D721Med (cell line): ENCODE measurements at places on chromosomes 3 and 15.

DNA sequence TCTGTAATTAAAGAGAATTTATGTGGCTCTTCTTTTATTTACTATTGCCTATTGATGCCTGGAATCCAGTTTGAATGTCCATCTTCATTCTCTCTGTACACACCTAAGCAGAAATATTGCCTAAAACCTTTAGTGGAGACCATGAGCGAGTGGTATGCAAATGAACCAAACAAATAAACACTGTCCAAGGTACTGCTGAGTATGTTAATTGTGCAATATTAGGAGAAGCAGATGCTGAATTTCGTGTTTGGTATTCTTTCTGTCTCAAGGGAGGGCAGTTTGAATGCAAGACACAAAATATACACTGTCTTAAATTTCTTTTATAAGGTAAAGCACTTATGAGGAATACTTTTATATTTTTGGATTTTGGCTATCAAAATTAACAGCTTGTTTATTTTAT is 440.9 kb downstream of the RBMS3 start:
- DNase-seq, result no peak

DNA sequence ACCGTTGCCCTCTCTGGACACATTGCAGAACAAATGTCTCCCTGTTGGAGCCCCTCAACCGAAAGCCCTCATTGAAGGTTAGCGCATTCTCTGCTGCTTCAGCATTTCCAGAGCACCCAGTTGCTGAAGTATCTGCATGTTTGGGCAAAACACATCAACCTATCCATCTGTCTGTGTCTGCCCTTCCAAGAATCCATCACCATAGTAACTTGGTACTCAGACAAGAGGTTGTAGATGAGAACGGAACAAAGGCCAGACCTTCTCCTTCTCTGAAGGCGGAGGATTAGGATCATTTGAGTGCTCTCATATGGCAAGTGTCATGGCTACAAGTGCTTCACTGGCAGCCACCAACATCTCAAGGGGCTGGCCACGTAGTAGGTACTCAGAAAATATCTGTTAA is 23.1 kb upstream of the RHO start:
- no peak for DNase-seq

- no peak for DNase-seq
These were observed 6.7 kb downstream of the CHMP2B start for GRCh38 chr3:87233805-87234204.

GRCh38 chr3:123169930-123170329 is 31.8 kb upstream of the SEC22A start:
- no peak for DNase-seq

DNA sequence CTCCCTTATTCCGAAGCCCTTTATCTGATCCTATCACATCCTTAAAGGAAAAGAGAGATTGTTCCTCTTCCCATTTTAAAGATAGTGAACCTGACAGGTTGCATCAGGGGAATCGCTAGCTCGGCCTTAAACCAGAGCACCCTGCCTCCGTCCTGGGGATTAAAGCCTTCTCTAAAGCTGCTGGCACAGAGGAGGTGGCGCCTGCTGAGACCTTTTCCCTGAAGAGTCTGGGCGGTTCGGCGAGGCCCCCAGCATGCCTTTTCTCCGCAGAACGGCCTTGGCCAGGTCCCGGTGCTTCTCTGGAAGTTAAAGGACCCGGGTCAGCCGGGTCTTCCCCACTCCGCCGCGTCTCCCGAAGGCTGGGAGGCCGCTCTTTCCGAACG is 593 bp downstream of the FAM219B start:
- no peak for DNase-seq

DNA sequence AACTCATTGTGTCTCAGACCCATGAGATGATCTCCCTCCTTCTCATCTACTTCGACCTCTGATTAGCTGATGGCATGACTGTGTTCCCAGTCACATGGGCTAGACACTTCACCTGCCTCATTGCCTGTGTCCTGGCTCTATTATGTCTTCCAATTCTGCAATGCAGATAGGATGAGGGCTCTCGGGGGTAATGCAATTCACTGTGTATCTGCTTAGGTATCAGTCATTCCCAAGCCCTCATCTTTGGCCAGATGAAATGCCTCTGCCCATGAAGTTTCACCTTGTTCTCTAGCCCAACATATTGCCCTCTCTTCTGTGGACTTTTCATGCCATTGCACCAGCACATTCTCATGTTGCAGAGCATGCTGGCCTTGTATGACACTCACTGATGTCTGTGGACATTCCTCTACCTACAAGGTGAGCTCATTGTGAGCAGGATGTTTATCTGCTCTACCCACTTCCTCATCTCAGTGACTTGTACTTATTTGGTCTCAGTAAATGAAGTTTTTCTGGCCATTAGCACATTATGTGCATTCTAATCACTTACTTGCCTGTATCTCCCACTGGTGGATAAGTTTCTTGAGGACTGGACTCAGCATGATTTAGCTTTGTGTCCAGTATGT is 32.3 kb downstream of the MOBP start:
- no peak for DNase-seq

- no peak for DNase-seq
These were observed 12.4 kb downstream of the ARL8B start for GRCh38 chr3:5134499-5134898.

- DNase-seq, result no peak
These were observed 150.2 kb upstream of the MLF1 start for GRCh38 chr3:158420654-158421396.

- DNase-seq, result no peak
These were observed 708.5 kb downstream of the SQOR start for GRCh38 chr15:46343196-46343935.

GRCh38 chr15:89363133-89363532 is 28.5 kb upstream of the POLG start:
- DNase-seq, result no peak

DNA sequence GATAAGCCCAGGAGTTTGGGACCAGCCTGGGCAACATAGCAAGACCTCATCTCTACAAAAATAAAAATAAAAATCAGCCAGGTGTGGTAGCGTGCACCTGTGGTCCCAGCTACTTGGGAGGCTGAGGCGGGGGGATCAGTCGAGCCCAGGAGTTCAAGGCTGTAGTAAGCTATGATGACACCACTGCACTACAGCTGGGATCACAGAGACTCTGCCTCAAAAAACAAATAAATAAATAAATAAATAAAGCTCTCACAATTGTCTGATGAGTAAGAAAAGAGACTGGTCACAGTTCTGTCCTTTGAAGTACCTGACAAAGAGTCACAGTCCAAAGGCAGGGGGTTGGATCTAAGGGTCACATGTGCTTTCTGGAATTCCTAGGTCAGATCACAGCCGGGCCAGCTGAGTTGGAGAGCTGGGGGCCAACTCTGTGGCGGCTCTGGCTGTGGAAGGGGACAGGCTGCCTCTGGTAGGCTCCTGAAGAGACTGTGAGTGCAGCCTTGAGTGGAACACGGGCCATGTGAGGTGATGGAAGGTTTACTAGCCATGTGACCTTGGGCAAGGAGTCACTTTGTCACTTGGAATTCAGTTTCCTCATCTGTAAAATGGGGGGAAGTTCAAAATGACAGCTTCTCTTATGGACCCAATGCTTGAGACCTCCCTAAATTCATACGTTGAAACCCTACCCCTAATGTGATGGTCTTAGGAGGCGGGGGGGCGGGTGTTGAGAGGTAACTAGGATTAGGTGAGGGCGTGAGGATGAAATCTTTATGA is 47.2 kb downstream of the WHAMM start:
- DNase-seq, result no peak

GRCh38 chr3:50395070-50395860 is 35.9 kb upstream of the TMEM115 start:
- DNase-seq, result no peak

DNA sequence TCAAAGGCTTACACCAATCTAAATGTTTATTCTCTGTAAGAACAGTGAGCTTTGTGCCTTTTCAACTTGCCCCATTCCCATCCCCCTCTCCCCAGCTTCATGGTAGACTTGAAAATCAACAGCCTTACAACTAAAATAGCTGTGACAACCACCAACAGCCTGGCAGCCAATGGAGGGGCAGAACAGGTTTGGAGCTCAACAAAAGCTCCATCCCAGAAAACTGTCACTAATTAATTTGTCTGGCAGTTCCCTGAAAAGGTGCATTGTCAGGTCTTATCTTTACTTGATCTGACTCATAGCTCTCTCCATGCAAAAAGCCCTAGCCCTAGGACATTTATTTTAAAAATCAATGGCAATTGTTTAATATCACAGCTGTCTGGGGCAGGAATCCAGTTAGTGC is 22.6 kb downstream of the MTHFS start:
- no peak for DNase-seq

DNA sequence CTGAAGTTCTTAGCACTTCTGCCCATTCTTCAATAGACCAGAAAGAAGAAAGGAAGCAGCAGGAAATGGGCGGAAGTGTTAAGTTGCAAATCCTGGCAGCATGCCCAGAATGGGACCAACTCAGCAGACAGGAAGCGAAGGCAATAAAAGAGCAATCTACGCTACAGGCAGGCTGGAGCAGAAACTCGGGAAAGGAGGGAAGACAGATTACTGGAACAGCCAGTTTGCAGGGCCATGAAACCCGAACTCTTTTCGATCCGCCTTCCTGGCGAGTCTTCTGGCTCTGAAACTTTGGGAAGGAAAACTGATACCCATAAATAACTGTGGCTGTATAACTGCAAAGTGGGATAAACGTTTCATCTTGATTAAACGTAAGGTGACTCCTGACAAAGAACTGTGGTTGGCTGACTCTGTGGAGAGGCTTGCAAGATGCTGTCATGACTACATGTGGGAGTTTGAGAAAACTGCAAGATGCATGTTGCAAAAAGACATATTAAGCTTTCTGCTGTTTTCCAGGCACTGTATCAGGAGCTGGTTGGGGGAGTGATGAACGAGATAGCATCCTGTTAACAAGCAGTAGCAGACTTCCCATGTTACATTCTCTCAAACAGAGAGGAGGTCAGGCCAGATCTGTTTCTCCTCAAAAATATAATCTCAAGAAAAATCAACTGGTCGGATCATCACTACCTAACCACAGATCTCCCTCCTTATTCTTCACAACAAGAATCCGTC is 67.8 kb downstream of the FMN1 start:
- no peak for DNase-seq

- DNase-seq, result no peak
These were observed 9.9 kb downstream of the TRAK1 start for GRCh38 chr3:42101048-42101447.

GRCh38 chr15:70962084-70962483 is 69.5 kb downstream of the LRRC49 start:
- DNase-seq, result no peak

DNA sequence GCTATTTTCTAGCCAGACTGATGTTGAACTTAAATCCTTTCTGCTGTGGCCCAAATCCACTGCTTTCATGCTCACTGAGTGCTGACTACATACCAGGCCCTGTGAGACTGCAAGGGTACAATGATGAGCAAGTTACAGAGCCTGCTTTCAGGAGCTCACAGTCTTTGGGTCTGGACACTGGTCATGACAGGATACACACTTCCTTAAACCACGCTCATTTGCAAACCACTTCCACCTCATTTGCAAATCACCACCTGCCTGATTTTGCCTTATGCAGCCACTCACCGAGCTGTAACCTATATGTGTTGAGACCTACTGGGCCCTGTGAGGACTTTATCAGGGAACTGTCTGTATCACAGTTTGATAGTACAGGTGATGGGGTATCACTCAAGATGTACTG is 50.2 kb upstream of the LRRC58 start:
- no peak for DNase-seq

GRCh38 chr3:178514401-178514800 is 21.8 kb upstream of the KCNMB2 start:
- no peak for DNase-seq

- DNase-seq, result no peak
These were observed 258.9 kb downstream of the UACA start for GRCh38 chr15:70504299-70504951.

DNA sequence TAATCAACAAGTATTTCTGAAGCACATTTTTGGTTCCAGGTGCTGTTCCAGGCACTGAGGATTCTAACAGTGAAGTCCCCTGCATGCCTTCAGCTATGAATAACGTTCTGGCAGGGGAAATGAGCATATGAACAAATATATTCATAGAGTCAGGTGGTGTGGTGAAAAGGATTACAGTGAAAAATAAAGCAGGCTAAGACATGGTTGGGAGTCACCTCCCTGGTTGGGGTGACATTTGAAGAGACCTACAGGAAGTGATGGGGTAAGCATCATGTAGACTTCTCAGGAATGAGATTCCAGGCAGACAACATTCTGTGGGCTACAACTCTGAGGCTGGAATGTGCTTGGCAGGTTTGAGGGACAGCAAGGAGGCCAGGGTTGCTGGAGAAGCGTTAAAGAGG is 15.0 kb downstream of the FRMD4B start:
- DNase-seq, result no peak
